ENCODE measurements at places on chromosomes 2 and 18.
A peak's percentile ranks its signal among the peaks of the same experiment; 100 is the strongest.

- no peak for DNase-seq
Observed at GRCh38 chr18:67094123-67094522, 422.4 kb downstream of the DSEL start.

GRCh38 chr2:15940661-15941480 lies 521 bp downstream of the MYCN start:
- no peak for DNase-seq

GRCh38 chr2:111161971-111162370 lies 41.3 kb downstream of the BCL2L11 start:
- no peak for DNase-seq

DNA sequence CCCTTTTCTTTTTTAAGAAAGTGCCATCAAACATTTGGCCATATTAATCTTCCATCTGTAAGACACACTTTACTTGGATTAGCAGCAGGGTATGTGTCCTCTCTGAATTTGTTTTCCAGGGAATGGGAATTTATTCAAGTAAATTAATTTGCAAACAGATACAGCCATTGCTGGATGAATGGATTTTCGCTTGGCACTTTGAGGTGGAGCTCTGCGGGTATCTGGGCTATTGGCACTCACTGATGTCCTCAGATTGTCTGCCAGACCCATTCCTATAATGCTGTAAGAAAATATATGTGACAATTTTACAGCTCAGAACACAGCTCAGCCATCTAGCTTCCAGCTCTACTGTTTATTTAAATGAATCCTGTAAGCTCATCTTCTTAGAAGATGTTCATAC lies 201.2 kb upstream of the CDH20 start:
- DNase-seq = no peak

- DNase-seq = no peak
Observed at GRCh38 chr2:110840508-110840907, 108.1 kb downstream of the ACOXL start.

DNA sequence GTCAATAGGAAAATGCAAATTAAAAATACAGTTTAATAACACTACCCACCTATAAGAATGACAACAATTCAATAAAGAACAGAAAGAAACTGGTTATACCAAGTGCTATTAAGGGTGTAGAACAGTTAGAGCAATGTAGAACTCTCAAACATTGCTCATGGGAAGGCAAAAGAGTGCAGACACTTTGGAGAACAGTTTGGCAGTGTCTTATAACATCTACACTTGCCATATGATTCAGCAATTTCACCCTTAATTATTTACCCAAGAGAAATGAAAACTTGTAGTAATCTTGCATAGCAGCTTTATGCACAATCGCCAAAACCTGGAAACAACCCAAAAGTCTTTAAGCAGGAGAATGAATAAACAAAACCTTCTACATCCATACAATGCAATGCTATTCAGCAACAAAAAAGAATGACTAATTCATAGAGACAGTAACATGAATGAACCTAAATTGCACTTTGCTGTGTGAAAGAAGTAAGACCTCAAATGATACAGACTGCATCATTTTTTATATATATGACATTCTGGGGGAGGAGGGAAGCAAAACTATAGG lies 455.2 kb downstream of the THSD7B start:
- DNase-seq = no peak

DNA sequence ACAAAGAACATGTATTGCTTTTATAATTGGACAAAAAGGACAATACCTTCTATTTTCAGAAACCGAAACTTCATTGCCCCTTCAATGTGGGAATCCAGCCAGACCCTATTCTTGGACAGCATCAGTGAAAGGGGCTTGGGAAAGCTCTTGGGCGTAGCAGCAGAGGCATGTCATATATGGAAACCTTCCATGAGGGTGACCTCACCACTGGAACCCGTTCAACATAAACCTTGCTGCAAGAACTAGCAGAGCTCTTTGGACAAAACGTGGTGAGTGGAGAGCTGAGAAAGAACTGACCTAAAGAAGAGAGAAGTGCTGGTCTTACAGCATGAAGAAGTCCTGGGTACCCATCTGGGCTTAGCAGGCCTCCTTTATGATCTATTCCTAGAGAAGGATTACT lies 22.7 kb upstream of the ACTG2 start:
- no peak for DNase-seq

DNA sequence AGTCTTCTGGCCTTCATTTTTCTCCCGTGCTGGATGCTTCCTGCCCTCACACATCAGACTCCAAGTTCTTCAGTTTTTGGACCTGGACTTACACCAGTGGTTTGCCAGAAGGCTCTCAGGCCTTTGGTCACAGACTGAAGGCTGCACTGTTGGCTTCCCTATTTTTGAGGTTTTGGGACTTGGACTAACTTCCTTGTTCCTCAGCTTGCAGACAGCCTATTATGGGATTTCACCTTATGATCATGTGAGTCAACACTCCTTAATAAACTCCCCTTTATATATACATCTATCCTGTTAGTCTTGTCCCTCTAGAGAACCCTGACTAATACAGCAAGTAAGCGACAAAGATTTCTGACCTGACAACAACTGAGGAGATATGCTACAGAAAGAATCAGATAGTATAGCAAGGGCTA lies 7.2 kb downstream of the CDC42EP3 start:
- no peak for DNase-seq

GRCh38 chr2:98027538-98027937 lies 31.8 kb upstream of the TMEM131 start:
- DNase-seq = no peak

DNA sequence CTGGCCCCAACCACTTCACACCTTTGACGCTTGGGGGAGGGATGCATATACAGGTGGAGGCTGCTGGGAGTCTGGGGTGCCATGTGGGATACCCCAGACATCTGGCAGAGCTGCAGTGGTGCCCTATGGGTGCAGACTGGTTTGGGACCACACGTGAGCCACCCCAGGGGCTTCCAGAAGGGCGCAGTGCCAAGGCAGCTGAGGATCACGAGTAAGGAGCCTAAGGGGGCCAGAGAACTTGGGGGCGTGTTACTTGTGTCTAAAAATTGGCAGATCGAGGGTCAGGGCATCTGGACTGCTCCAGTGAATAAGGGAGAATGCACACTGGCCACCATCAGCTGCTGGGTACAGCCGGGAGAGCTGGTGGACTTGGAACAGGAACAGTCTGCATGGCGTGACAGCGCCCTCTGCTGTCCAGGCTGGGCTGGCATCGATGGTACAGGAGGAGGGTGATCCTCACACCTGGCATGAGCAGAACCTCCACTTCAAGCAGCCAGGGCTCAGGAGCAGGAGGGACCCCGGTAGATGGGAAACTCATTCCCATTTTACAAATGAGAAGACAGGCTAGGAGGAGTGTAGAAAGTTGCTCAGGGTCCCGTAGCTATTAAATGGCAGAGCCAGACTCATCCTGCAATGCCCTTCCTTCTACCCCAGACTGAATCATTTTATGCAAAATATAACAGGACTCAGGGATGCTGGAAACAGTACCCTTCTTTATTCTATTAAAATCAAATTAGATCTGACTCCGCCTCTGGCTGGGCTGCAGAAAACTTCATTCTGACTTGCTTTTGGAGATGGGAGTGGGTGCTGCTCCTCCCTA lies 60.4 kb downstream of the ATOH8 start:
- peak; percentile 39 for DNase-seq

DNA sequence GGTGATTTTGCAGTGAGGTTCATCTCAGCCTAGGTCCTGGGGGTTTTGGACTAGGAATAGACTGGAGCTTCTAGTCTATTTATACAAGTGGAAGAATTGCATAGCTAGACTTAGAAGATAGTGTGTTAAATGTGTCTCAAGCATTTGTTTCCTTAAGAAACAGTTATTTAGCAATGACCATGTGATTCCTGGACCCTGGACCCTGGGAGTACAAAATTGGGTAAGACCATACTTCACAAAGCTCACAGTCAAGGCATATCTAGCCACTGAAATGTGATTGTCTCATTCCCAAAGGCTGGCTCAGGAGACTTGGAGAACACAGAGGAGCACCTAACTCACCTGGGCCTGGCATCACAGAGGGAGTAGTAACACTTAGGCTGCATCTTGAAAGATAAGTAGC lies 754.5 kb downstream of the SATB2 start:
- no peak for DNase-seq

- DNase-seq = no peak
Observed at GRCh38 chr2:68475110-68475509, 7.7 kb downstream of the APLF start.

DNA sequence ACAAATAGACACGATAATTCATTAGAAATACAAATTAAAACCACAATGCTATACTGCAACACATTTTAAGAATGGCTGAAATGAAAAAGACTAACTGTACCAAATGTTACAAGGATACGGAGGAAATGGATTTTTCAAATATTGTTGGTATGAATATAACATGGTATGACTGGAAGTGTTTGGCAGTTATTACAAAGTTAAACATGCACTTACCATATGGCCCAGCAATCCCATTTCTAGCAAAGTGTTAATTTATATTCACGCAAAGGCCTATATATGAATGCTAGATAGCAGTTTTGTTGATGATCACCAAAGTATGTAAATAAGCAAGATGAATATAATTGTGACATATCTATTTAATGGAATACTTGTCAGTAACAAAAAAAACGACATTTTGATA lies 497.8 kb upstream of the FSIP2 start:
- no peak for DNase-seq

DNA sequence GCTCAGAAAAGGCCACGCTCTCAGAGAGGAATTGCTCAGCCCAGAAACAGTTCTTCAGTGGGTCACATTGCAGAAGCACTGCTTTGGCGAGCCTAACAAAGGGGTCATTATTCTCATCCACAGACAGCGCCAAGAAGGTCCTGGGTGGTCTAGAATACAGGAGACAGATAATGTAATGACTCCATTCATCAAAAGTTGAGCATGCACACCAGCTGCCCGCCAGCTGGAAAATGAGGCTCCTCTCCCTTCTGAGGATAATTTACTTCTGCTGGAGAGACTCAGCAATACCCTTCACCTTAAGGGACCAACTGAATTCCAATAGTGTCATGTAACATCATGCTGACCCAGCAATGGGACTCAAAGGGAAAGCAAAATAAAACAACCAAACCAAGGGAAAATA lies 79.9 kb downstream of the TRIB2 start:
- no peak for DNase-seq

GRCh38 chr18:75290737-75291358 lies 80.3 kb downstream of the TSHZ1 start:
- DNase-seq = no peak

- no peak for DNase-seq
Observed at GRCh38 chr2:46091004-46091403, 206.2 kb upstream of the EPAS1 start.

- no peak for DNase-seq
Observed at GRCh38 chr2:37418956-37419355, 74.5 kb downstream of the QPCT start.

DNA sequence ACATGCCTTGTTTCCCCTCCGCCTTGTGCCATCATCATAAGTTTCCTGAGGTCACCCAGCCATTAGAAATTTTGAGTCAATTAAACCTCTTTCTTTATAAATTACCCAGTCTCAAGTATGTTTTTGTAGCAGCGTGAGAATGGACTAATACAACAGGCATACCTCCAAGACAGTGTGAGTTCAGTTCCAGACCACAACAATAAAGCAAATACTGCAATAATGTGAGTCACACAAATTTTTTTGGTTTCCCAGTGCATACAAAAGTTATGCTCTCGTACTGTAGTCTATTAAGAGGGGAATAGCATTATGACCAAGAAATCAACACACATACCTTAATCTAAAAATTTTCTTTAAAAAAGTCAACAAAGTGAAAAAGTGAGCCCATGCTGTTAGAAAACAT lies 217.2 kb downstream of the NR4A2 start:
- no peak for DNase-seq

- no peak for DNase-seq
Observed at GRCh38 chr2:72713857-72714256, 112.0 kb downstream of the EXOC6B start.

GRCh38 chr18:57063601-57064103 lies 83.2 kb upstream of the BOD1L2 start:
- no peak for DNase-seq

- DNase-seq = no peak
Observed at GRCh38 chr2:108449410-108450130, 564 bp downstream of the GCC2 start.

DNA sequence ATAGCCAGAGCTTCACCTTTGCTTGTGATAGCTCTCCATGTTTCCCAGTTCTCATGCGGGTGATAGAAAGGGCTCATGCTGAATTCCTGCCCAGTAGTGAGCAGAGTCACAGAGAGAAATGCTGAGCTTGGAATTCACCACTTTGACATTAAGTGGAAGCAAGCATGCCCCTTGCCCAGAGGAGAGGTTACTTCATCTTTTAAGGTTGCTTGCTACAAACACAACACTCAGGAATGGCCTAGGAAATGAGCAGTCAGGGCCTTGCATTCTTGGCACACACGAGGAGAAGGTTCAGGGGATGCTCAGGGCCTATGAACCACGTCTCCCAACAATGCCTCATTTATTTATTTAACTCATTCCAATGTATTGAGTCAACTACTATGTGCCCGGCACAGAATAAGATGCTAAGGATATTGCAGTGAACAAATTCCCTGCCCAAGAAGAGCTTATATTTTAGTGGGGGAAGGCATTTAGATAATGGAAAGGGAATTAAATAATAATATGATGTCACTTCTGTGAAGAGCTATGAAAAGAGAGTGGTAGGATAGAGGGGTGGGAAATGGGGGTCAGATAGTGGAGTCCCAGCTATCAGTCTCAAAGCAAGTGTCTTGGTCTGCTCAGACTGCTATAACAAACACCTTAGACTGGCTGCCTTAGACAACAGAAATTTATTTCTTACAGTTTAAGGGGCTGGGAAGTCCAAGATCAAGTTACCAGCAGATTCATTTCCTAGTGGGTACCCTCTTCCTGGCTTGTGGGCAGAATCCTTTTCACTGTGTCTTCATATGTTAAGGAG lies 42.1 kb downstream of the DDX18 start:
- DNase-seq = peak; percentile 90

DNA sequence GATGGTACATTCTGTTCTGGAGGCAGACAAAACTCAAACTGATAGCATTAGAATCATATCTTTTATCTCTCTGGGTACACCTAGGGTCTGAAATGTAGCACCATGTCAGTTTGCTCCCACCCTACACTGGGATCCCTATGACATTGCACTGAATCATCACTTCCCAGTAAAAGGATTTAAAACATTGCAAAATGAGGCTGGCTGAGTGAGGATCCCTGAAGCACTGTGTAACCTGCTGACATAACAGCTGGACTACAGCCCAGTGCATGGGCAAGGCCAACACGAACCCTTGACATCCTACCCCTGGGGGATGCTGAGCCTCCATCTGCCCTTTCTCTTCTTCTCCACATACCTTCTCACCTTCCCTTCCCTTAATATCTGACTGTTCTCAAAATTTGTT lies 253.2 kb downstream of the TTC32 start:
- DNase-seq = no peak

DNA sequence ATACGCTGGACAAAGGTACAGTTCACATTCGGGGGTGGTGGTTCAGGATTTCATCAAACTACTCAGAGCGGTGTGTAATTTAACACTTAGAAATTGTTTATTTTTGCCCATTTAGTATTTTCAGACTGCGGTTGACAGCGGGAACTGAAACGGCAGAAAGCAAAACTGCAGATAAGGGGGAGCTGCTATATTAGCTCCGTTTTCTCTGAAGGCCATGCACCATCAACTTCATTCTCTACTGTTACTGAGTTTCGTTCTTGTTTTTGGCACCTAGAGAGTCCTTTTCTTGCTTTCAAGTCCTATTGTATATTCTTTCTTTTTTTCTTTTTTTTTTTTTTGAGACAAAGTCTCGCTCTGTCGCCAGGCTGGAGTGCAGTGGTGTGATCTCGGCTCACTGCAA lies 121.5 kb upstream of the SP3 start:
- DNase-seq = no peak

GRCh38 chr18:60812921-60813320 lies 440.3 kb upstream of the MC4R start:
- no peak for DNase-seq

Data from kidney epithelial cell (primary cell).